ENCODE measurements at places on chromosomes 4 and X. TPM values are rescaled to one million over a fixed set of nuclear protein-coding genes. Genes with fewer than 3 reads are reported as not detected.

DNA sequence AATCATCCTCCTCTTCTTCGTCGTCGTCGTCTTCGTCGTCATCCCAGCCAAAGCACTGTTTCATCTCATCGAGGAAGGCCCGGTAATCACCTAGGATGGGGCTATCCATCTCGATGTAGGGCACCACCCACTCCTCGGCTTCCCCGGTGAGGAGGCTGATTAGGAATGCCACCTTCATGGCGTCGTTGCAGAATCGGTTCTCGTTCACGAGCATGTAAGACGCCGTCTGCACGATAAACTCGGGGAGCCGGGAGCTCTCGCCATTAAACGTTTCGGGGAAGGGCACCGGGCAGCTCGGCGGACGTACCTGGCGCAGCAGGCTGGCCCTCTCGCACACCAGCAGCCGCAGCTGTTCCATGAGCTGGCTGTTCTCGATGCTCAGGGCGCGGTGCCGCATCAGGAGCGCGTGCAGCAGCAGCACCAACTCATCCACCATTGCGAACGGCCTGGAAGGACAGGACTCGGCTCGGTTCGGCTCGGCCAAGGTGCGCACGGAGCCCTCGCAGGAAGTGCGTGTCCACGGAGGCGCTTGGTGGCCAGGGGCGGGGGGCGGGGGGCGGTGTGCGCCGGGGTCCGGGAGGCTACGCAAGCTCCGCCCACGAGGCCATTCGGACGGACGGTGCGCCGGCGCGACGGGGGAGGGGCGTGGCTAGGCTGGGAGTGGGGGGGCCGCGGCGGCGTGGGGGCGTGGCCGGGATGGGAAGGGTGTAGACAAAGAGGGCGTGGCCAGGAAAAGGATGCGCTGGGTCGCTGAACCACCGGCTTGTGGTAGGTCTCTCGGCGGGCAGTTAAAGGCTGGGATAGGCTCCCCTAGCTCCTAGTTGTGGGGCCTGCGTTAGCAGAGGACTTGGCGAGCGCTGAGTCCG is at the start of gene LDOC1:
TSS of gene LDOC1 (minus strand) at position 544 of the 866 bp plus-strand sequence. CDS start at position 436, 108 bp downstream.
- DNase-seq: peak; percentile 90

The TMEM128 gene
- 31.3 TPM for total RNA-seq

The KLHL4 gene
- 2.9 TPM for total RNA-seq

The VEGFC gene
- total RNA-seq: 22.5 TPM

The SPANXN4 gene
- total RNA-seq: not detected

DNA sequence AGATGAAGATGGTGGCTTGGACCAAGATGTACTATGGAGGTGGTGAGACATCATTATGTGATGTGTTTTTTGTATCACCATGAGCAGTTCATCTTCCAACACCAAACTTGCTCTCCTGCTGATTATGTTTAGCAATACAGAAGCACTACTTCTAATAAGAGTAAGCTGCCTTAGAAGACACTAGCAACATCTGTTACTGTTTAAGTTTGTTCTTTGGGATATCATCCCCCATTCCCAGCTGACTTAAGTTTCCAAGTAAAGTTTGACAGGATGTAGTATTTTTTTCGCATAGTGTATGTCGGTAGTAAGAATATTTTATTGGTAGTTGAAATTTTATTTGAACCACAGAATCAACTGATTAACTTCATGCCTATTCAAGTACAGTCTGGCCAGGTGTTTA is 123.5 kb upstream of the BMPR1B start:
- DNase-seq: no peak

The MAGEB10 gene
- not detected for total RNA-seq

DNA sequence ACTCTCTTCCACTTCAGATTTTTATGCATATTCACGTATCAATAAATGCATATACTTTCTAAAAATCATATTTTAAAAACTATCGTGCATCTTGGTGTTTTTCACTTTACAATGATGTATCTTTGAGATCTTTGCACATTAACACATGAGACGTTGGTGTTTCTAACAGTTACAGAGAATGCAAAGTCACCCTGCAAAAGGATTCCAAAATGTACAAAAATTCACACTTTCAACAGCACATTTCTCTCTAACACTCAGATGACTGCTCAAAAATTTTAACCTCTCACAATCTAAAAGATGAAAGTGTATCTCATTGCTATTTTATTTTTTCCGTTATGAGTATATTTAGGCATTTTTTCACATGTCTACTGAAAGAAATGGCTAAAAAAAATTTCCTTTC is 38.9 kb downstream of the ELOVL6 start:
- DNase-seq: no peak

DNA sequence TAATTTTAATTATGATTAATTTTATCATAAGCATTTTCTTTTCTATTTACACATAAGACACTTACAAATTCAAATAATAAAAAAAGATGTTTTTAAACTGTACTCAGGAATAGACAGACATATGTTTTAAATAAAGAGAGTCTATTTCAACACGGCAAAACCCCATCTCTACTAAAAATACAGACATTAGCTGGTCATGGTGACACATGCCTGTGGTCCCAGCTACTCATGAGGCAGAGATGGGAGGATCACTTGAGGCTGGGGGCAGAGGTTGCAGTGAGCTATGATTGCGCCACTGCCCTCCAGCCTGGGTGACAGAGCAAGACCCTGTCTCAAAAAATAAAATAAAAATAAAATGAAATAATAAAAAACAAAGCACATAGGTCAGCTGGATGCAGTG is 14.8 kb downstream of the FAM9B start:
- DNase-seq: no peak

GRCh38 chrX:45980726-45981125 is 564.5 kb downstream of the ZNF674 start:
- no peak for DNase-seq

- DNase-seq: no peak
Observed at GRCh38 chr4:26342328-26343037, 21.7 kb downstream of the RBPJ start.

DNA sequence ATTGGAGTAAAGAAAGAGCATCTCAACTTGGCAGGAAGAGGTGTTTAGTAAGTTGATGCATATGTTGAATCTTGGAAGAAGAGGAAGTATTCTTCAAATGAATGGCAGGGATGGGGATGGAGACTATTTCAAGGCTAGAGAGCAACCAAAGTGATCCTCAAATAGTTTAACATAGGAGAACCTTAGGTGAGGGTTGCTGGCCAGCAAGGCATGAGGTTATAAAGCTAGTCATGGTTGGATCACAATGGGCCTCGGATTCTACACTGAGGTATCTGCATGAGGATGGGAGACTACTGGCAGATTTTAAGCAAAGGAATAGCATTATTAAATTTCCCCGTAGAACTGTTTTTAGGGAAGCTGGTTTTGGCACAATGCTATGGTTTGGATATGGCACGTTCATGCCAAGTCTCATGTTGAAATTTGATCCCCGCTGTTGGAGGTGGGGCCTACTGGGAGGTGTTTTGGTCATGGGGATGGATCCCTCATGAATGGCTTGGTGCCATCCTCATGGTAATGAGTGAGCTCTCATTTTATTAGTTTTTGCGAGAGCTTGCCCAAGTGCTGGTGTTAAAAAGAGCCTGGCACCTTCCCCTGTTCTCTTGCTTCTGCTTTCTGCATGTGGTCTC is 41.9 kb upstream of the ETNPPL start:
- DNase-seq: no peak

DNA sequence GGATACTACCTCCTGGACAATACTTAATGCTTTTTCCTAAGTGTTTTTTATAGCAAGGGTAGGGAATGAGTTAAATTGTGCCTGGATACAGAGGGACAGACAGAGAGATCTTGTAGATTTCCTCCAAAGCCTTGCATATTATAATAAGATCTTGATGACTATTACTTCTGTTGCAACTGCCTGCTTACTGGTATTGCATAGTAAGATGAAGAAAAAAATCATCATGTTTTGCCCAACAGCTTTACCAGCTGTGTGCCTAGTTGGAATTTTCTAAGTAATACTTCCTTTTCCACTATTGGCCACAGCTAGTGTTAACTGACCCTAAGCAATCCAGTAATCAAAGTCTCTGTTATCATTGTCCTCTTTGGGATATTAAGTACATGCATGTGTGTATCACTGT is 139.0 kb downstream of the DCK start:
- no peak for DNase-seq

DNA sequence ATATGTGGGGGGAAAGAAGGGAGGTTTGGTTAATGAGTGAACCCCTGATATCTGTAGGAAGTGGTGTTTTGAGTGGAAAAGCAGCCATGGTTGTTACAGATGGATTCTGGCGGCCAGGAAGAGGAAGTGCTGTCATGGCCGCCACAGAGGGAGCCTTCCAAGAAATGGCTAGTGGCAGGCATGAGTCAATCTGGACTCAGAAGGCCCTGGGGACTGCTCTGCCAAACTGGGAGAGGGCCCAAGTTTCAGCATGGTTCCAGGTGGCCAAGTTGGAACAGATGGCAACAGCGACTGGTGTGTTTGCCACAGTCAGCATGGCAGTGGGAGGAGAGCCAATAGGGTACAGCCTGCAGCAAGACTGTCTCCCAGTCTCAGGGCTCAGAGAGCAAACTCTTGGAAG is 32.5 kb downstream of the ETDB start:
- no peak for DNase-seq

The TACC3 gene
- 18.7 TPM for total RNA-seq

DNA sequence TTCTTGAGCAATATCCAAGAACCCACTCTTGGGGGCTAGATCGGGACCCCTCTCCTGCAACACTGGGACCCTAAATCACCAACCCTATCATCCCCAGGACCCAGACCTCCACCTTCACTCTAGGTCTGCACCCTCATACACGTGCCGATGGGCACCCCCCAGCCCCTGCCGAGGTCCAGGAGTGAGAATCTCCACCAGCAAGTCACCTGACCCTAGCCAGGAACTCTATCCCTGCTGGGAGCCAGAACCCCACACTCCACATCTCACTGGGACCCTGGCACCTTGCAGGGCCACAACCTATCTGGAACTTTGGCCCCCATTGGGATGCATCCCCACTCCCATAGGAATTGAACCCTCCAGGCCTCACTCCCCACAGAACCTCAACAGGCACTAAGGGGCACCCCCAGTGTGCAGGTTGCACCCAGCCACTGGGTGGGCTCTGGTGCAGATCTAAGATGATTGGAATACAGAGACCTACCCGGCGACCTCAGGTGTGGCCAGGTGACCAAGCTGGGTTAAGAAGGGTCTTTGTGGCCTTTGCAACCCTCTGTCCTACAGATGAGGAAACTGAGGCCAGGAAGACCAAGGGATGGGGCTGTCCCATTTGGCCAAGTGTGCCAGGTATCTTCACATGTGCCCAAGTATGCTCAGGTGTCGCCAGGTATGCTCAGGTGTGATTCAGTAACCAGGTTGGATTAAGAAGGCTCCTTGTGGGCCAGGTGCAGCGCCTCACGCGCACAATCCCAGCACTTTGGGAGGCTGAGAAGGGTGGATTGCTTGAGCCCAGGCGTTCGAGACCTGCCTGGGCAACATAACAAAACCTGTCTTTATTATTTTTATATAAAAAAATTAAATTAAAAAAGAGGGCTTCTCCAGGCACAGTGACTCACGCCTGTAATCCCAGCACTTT is 3.1 kb upstream of the DHRSX start:
- DNase-seq: no peak

GRCh38 chr4:132526652-132527051 is 622.4 kb upstream of the PCDH10 start:
- DNase-seq: no peak

DNA sequence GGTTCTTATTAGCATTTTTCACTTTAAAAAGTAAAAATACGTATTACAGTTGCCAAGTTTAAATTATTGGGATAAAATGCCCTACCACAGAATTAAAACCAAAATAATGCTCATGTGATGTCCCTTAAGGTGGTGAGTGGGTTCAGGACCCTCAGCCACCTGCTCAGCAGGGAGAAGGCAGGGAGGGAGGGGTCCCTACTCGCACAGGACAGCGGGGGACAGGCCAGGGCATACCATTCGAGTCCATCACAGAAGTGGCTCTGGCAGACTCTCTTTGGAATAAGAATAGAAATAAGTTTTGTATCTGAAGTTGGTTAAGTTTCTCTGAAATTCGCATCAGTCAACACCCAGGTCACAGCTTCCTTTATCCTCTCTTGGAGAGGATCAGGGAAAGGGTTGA is 37.7 kb downstream of the NOP14 start:
- no peak for DNase-seq

The CAMK2D gene
- 98.2 TPM for total RNA-seq

- DNase-seq: no peak
Observed at GRCh38 chr4:73964862-73965611, 16.8 kb downstream of the PF4 start.

The DMRTC1 gene
- total RNA-seq: 1.2 TPM

DNA sequence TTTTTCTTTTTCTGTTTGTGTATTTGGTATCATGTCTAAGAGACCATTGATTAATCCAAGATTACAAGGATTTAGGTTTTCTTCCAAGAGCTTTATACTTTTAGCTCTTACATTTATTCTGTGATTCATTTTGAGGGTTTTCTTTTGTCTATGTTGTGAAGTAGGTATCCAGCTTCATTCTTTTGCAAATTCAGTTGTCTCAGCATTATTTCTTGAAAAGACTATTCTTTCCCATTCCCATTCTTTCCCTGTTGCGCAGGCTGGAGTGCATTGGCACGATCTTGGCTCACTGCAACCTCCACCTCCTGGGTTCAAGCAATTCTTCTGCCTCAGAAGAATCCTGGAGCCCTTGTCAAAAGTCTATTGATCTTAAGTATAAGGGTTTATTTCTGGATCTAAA is 164.9 kb downstream of the NAA11 start:
- DNase-seq: no peak

GRCh38 chrX:122422547-122422946 is 761.5 kb upstream of the GRIA3 start:
- DNase-seq: no peak

- DNase-seq: no peak
Observed at GRCh38 chr4:53147197-53147596, 218.7 kb downstream of the SCFD2 start.

The MAGEA9B gene
- total RNA-seq: not detected

The PNCK gene
- 0.67 TPM for total RNA-seq

GRCh38 chr4:141038428-141038827 is 94.8 kb downstream of the RNF150 start:
- DNase-seq: no peak

The S100G gene
- total RNA-seq: not detected

DNA sequence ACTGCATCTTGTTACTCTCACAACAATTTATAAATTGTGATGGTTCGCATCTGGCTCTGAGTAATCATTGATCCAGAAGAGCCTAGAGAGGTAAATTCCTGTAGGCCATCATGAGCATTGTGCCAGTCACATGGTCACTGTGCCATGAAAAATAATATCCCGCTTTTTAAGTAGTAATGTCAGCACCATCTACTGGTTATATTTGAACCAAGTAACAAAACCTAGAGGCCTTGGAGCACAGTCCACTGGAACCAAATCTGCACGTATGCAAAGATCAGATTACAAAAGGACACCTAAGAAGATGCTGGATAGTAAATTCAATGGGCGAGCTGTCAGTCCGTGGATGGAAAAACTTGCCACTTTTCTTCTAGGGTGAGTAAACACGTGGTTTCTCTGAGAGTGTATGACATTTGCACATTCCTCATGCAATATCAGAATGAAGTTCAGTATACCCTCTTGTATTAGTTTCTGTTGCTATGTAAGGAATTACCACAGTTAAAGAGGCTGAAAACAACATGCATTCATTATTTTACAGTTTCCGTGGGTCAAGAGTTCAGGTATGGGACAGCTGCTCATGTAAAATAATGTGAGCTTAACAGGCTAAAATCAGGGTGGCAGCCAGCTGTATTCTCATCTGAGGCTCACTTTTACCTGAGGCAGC is 26.8 kb downstream of the FAM114A1 start:
- no peak for DNase-seq

The AREG gene
- 3.3 TPM for total RNA-seq

The RAB33A gene
- total RNA-seq: 2.0 TPM
